Smooth muscle cell of the brain vasculature (primary cell): ENCODE measurements at places on chromosomes 7 and 10.

GRCh38 chr10:121696854-121697253 lies 98.6 kb upstream of the FGFR2 start:
- no peak for DNase-seq

DNA sequence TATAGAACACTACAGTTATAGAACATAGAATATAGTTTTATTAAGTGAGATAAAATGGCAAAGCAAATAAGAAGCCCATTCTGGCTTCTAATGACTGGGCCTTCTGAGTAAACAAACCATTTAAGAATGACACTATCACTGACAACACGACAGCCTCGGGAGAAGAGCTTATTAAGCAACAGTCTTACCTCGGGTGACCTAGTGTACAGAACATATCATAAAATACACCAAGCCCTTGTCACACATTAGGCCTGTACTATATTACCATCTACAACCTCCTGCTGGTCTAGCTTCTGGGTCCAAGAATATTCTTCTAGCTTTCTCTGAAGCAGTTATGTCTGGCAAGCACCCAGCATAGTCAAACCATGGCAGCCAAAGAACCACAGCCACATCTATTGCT lies 32.0 kb downstream of the CCDC186 start:
- no peak for DNase-seq

DNA sequence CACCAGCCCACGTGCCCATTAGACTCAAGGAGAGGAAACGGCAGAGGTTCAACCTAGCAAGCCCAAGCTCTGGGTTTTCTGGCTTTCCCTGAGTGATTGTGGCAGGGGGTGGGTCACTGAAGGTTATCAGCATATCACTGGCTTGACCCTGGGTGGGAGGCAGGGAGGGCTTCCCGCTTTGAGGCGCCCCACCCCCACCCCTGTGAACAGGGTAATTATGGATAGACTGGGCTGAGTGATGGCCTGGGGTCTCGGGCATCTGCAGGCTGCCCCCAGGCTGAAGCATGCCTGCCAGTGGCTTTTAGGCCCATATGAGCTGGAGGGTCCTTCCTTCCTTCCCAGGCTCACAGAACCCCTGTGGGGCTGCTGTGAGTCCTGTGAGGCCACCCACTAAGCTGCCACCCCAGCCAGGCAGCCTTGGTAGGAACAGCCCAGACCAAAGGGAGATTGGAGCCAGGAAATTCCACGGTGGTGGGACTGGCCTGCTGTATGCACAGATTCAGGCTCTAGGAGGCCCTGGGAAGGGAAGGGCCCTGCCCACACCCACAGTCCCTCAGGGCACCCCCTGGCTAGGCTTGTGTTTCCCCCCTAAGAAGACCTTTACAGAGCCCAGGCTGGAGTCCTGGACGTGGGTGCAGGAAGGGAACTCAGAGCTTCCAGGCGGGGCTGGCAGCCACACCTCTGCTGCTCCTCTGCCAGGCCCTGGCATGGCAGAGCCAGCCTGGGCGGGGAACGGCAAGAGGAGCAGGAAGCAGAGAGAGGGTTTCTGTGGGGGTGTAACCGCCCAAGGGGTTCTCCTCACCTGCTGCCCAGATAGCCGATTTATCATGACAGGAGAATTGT lies 33.1 kb downstream of the GPRIN2 start:
- no peak for DNase-seq

- no peak for DNase-seq
Observed at GRCh38 chr10:22945934-22946673, 18.3 kb downstream of the ARMC3 start.

- DNase-seq = no peak
Observed at GRCh38 chr10:130362308-130362761, 226.1 kb downstream of the GLRX3 start.

DNA sequence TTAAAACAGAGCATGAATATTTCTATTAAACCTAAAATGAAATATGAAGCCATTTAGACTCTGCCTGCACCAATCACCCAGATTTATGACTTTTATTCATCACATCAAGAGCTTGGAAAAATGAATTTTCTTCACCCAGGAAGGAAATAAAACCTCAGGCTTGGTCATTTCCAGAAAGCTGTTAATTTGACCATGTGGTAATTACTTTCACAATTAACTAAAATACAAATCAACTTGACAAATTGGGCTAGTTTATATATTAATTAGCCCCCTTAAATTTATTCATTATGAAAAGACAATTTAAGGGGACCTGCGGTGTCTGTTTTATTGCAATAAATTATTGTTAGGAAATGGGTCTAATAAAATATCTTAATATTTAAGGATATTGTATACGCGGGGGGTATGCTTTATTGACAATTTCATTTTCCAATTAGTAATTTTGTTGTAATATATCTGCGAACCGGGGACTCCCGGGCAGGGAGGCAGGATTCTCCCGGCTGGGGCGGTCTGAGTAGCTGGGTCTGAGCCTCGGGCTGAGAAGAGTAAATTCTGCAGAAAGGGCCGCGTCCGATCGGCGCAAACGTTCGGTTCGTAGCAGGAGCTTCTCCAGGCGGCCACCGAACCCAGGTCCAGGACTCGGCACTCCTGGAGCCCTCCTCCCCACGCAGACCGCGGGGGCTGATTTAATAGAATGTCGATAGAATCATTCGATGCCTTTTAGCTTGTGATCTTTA lies 9.4 kb upstream of the MNX1 start:
- DNase-seq = no peak

GRCh38 chr7:55073051-55073511 lies 54.3 kb downstream of the EGFR start:
- no peak for DNase-seq

DNA sequence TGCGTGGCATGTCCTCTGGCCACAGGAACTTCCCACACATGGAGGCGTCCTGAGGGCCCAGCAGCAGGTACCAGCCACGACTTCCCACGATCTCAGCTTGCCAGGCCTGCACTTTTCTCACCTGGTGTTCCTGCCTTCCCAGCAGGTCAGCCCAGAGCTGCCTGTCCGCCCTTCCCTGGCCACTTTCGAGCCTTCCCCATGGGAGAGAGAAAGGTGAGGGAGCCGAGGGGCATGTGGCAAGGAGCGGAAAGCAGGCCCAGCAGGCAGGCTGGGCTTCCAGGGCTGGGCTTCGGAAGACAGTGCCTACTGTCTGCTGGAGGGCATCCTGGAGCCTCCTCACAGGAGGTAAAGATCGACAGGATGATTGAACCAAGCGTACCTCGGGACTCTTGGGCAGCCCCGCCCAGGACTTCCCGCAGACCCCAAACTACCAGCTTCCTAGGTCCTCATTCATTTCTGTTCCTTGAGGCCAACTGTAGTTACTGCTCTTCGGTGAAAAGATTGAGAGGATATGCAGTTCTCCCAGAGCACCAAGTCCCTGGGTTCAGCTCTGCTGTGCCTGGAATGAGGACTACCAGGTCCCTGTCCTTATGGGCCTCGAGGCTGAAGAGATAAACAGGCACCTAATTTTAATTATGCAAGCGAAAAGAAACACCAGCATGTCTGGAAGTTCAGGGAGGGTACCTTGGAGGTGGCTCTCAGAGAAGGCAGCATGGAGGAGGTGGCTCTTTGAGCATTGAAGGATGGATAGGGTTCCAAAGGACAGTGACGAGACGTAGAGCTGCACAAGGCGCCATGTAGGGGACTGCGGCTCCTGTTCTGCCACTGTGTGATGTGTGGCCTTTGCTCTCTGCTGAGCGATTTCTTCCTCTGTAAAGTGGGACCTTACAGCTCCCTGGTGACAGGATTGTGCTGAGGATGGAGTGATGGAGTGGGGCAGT lies 87.8 kb downstream of the ZMIZ1 start:
- no peak for DNase-seq

- DNase-seq = peak; percentile 17
Observed at GRCh38 chr7:33243319-33243881, 114.0 kb downstream of the BBS9 start.

GRCh38 chr7:132438926-132439325 lies 137.3 kb downstream of the PLXNA4 start:
- no peak for DNase-seq

- DNase-seq = no peak
Observed at GRCh38 chr10:46092524-46093081, 46.5 kb upstream of the MSMB start.

- DNase-seq = no peak
Observed at GRCh38 chr7:7330997-7331396, 148.7 kb downstream of the C1GALT1 start.

GRCh38 chr7:127682140-127682539 lies 30.1 kb downstream of the SND1 start:
- DNase-seq = no peak

GRCh38 chr10:80136134-80136571 lies 3.6 kb downstream of the PLAC9 start:
- DNase-seq = peak; percentile 82

DNA sequence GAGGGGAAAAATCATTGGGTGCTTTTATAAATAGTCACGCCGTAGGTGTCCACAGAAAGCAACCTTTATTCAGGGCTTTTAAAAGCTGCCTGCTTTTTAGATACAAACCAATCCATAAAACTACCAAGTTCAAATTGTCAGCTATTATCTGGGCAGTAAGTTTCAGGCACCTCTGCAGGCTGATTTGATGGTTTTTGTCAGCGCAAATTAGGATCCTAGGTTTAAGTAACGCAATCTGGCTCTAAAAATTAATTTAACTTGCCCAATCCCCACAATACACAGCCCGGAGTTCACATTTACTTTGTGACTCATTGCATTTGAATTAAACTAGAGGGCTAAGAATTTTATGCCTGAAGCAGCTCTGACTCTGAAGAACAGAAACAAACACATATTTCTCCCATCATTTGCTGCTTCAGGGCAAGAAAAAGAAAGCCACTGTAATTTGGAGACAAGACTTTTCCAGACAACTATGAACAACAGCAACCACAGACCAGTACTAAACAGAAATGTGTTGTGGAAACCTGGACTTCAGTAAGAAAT lies 43.3 kb downstream of the NRP1 start:
- DNase-seq = no peak
